NCI-H510A (cell line): ENCODE measurements at places on chromosomes 12 and 14.
A peak's percentile ranks its signal among the peaks of the same experiment; 100 is the strongest.

- DNase-seq = no peak
These were observed 1.5 kb downstream of the FGD4 start for GRCh38 chr12:32400866-32401265.

GRCh38 chr12:104596898-104597843 lies 140.4 kb downstream of the CHST11 start:
- no peak for DNase-seq

DNA sequence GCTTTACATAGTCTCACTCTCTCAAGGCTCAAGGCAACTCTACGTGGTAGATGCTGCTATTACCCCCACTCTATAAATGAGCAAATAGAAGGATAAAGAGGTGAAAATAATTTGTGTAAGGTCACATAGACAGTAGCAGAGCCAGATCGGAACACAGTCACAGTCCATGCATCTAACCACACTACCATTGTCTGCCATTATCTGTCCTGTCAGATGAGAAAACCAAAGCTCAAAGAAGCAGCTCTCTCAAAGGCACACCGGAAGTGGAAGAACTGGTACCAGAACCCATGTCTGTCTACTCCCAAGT lies 134.4 kb upstream of the NUDT4 start:
- DNase-seq = no peak

- DNase-seq = peak; percentile 19
These were observed 687 bp downstream of the RAB35 start for GRCh38 chr12:120115692-120116440.

DNA sequence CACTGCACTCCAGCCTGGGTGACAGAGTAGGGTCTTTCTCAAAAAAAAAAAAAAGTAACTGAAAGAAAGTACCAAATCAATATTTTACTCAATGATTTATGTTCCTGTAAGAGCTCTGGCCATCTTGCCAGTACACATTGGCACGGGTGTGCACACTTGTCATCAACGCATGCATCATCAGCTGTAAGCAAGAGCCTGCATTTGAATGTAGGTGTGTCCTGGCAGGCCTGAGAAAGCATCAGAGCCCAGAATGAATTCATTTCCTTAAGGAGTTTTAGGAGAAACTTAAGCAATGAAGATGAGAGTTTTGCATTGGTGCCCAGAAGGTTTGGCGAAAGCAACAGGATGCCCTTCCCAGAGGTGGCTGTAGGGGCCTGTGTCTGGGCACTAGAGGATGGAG lies 88.5 kb upstream of the FZD10 start:
- no peak for DNase-seq

GRCh38 chr14:23604148-23604547 lies 25.6 kb upstream of the JPH4 start:
- no peak for DNase-seq

DNA sequence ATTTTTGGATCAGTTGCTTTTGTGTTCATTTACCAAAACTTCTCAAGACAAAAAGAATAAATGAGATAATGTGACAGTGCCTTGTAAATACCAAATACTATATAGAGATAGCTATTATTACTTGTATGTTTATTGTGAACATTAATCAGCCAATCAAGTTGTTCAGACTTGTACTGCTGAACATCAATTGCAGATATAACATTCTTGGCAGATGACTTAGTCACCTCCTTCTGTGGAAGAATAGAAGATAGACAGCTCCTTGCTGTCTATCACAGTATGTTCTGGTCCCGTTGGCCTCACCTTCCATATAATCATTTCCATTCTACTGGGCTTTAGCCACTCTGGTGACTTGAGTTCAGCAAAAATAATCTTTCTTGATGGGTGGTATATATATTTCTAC lies 30.1 kb downstream of the PSEN1 start:
- no peak for DNase-seq

DNA sequence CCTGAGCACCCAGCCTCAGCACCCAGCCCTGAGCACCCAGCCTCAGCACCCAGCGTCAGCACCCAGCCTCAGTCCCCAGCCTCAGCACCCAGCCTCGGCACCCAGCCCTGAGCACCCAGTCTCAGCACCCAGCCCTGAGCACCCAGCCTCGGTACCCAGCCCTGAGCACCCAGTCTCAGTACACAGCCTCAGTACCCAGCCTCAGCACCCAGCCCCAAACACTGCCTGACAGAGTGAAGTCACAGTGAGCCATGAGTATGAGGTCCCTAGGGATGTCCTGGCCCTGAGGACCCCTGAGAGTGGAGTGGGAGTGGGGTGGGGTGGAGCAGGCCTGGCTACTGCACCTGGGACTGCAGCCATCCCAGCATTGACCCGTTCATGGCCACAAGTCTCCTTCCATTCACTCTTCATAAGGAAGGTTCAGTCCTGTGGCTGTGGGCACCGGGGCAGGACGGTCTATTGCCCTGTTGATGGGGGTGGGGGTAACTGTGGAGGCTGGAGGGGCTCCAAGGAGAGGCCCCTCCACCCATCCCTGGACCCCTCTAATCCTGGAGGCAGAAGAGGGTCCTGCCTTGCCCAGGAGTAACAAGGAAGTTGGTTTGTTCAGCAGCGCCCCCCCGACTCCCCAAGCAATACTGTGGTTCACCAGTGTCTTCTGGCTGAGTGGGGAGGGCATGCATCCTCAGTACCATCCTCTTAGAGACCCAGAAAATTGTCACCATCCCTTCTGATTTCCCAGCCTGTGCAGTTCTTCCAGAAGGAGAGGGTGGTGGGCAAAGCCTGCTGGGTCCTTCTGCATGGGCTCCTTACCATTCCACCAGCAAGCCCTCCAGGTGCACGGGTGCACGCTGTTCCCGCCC lies 140.5 kb downstream of the ADGRD1 start:
- DNase-seq = no peak

- DNase-seq = no peak
These were observed 24.7 kb upstream of the RAP1B start for GRCh38 chr12:68585966-68586365.

GRCh38 chr14:90815822-90816662 lies at the start of gene TTC7B:
Gene TTC7B (minus strand): TSS chr14:90816430. CDS start chr14:90816295, 135 bp downstream.
- peak; percentile 20 for DNase-seq

- no peak for DNase-seq
These were observed 459.2 kb downstream of the RAD51B start for GRCh38 chr14:68278576-68279436.

DNA sequence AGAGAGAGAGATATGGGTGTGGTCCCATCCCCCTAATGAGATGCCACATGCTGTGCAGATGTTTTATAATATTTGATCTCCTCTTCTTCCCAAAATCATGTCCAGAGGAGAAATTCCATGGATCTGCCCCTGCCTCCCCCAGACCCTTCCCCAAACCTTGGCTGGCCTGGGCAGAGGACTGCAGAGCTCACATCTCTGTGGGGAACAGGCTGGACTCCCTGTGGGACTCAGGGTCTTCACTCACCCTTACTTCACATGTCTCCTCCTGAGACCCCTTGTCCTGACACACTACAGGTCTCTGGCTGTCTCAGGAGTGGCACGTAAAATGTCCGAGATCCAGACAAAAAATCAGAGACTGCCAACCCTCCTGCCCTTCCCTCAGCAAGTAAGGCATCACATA lies 76.0 kb upstream of the CAPRIN2 start:
- no peak for DNase-seq

GRCh38 chr14:95677179-95677835 lies 8.9 kb upstream of the TCL1B start:
- no peak for DNase-seq

DNA sequence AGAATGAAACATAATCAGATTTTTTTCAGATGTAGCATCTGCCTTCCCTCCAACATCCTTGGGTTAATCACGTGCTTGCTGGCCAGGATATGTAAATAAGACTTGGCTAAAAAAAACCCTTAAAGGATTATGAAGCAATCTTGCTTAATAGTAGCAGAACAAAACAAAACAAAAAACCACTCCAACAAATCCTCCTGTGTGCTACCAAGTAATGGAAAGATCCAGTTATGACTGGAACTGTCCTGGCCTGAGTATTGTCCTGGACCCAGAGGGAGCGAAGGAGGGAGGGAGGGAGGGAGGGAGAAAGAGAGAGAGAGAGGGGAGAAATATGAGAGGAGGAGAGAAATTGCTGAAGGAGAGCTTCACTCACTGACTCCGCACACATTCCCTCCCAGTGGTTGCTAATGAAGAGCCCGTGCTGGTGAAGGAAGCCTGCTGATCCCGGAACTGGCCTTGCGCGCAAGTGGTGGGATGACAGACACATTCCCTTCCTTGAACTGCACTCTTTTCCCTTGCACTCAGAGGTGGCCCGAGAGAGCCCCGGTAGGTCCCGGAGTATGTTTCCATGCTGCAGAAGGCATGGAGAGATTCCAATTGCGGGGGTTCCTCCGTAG lies 57.2 kb downstream of the HMGA2 start:
- DNase-seq = peak; percentile 16

DNA sequence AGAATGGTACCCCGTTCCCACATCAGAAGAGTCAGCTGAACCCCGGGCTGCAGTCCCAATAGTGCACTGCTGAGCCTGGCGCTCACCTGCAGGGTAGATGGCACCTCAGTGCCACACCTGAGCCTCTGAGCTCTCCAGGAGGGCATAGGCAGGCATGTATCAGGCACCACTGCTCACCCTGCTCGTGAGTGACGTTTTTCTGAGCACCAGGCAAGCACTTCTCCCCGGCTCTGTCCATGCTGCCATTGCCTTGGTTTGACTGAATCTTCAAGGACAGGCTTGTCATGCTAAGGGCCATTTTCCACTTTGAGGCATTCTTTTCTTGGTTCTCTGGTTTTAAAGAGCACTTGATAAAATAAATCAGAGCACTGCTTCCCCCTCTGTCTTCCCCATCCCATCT lies 161.6 kb upstream of the PRMT8 start:
- no peak for DNase-seq

- peak; percentile 55 for DNase-seq
These were observed 13.7 kb downstream of the KRT71 start for GRCh38 chr12:52539083-52539820.

DNA sequence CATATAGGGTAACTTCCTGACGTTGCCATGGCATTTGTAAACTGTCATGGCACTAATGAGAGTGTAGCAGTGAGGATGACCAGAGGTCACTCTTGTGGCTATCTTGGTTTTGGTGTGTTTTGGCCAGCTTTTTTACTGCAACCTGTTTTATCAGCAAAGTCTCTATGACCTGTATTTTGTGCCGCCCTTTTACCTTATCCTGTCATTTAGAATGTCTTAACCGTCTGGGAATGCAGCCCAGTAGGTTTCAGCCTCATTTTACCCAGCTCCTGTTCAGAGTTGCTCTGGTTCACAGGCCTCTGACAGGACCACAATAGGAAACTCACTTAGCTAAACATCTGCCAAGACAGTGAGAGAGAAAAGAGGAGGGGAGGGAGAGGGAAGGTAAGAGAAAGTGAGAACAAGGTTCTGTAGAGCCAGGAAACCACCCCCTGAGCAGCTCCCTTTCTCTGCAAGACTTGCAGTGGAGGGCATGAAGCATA lies 64.8 kb upstream of the PLEKHG3 start:
- DNase-seq = no peak

DNA sequence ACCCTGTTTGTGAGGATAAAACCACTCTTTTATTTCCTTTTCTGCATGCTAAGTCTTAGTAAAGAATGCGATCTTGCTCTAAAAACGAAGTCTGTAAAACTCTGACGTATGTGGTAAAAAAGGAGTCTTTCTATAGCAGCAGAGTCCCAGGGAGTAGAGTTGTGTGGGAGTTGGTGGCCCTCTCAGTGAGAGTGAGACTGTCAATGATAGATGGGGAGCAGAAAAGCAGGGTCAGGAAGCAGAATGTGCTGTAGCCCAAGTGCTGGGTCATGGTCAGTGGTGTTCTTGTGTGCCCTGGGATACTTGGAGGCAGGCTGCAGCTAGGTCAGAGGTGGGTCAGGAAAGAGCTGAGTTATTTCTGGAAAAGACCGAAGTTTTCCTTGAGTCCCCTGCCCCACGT lies 20.3 kb upstream of the GPR33 start:
- no peak for DNase-seq

DNA sequence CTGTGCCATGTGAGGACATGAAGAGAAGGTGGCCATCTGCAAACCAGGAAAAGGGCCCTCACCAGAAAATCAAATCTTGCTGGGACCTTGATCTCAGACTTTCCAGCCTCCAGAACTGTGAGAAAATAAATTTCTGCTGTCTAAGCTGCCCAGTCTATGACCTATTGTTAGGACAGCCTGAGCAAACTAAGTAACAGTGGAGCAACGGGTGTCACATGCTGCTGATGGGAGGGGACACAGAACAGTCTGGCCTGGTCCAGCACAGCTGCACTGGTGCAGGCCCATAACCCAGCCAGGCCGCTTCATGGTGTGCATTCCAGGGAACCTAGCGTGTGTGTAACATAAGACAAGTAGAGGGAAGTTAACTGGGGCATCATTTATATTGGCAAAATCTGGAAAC lies 42.1 kb downstream of the GRIP1 start:
- DNase-seq = no peak

DNA sequence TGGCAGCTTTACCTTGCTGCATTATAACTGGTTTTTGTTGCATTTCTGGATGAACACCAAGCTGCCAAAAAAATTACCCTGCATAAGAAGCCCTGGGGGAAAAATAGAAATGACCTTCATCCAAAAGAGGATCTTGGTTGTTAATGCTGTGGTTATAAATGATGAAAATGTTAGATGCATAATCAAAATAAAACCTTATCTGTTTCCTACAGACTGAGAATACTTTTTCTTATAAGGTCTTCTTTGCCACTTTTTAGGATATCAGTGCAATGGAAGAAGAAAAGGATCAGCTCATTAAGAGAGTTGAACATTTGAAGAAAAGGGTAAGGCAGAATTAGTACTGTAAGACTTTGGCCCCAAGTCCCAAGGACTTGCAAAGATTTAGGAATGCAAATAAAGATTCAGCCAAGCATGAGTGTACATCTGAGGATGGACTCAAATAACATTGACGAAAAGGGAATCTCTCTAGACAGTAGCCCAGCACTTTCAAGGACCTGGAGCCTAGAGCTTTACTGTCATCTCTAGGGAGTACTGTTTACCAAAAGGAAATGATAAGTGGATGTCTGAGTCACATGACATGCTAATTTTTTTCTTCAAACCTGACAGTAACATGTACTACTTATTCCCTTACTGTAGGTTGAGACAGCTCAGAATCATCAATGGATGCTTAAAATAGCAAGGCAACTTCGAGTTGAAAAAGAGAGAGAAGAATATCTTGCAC lies 10.7 kb downstream of the IFT81 start:
- no peak for DNase-seq

DNA sequence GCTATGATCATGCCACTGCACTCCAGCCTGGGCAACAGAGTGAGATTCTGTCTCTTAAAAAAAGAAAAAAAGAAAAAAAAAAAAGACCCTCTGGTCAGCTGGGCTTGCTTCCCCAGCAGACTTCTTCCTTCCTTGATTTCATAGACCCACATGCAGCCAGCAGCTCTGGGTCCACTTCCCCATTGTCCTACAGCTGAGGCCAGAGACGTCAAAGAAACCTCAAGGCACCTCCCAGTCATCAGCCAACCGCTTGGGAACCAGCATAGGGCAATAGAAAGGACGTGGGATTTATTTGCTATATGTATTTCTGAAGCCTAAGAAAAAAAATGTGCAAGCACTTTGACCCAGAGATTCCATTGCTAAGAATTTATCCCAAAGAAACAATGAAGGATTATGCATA lies 35.4 kb upstream of the SPPL3 start:
- no peak for DNase-seq
